Activated CD8-positive, alpha-beta memory T cell treated with anti-CD3 and anti-CD28 coated beads, Interleukin-2, amount 50 U/mL, for 4 hours (primary cell): ENCODE measurements at places on chromosomes 5 and 9.

GRCh38 chr9:116990592-116990991 lies 303.5 kb downstream of the TRIM32 start:
- no peak for DNase-seq

DNA sequence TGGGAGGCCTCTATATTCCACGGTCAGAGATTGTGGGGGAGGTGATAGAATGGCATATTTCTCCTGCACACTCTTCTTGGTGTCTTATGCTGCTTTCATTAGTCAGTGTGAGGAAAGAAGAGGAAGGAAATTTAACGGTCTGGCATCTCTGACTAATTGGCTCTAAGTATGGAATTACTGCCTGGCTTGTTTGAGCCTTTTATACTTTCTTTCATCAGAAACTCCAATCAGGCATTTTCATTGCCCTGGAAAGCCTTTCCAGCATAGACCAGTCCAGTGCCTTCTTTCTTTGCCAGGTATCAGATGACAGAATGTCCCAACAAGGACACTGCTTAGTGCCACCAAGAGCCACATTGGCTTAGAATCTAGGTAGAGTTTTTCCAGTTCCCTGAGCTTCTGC lies 30.2 kb downstream of the CYSTM1 start:
- DNase-seq = no peak

GRCh38 chr9:14961372-14962068 lies 51.3 kb upstream of the FREM1 start:
- DNase-seq = no peak

DNA sequence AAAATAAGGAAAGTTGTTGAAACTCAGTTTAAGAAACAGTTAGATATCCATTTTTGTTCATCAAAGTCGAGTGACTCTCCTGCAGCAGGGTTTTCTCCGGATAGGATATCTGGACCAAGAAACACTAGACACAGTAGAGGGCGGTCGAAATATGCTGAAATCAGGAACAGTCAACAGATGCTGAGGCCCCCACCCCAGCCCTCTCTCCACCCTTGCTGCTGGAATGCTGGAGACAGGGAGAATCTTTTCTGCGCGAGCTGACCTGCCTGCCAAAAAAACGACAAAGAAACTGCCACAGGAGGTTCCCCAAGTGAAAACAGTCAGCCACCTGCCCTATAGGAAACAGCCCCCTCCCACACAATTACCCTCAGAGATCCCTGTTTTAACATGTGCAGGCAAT lies 4.3 kb upstream of the IL13 start:
- no peak for DNase-seq

DNA sequence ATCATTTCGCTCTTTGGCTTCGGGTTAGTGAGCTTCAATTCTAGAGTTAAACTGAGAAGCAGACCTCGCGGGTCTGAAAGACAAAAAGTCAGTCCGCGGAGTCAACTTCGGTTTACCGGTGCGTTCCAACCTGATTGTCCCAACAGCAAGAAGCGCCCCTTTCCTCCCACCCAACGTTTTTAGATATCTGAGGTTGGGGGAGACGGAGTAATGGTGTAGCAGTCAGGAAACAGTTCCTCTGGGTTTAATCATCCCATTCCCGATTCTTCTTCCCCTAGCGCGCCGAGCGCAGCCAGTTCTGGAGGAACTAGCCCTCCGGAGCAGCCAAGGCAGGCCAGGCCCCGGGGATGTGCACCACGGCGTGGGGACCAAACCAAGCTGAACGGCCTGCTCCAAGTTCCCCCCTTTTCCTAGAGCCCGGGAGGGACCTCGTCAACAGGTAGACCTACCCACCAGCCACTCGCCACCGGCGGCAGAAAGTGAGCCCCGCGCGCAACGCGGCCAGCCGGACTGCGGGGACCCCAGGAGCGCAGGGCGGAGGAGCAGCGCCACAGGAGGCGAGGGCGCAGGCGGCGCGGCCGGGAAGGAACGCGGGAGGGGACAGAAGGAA lies 622 bp upstream of the ISL1 start:
- DNase-seq = no peak

GRCh38 chr5:100175346-100175745 lies 359.8 kb upstream of the FAM174A start:
- no peak for DNase-seq

DNA sequence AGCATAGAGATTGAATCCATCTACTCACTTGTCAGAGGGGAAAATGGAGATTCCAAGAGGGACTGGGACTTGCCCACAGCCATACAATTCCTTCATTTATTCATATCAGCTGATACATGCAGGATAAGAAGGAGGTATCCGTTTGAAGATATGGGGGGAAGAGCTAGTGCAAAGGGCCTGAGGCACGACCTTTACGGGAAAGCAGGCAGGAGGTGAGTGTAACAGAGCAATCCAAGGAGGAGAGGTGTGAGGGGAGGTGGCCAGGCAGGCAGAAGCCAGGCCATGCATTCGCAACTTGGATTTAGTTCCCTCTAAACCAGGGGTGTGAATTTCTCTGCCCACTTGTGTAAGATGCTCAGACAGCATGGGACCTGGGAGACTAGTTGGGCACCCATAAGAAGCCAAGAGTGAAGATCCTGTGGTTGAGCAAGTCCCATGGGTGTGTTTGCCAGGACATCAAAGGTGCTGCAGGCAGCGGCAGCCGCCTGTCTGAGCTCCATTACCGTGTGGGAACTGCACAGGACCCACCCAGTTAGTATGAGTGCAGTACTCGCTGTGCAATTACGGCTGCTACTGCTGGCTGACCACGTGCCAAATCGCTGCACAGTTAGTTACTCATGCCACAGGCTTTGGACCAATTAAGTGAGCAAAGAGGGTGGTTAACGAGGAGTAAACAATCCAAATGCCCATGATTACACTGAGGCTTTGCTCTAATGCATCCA lies 31.4 kb upstream of the FAT2 start:
- no peak for DNase-seq

- DNase-seq = no peak
Observed at GRCh38 chr5:34485768-34486030, 170.4 kb upstream of the RAI14 start.

DNA sequence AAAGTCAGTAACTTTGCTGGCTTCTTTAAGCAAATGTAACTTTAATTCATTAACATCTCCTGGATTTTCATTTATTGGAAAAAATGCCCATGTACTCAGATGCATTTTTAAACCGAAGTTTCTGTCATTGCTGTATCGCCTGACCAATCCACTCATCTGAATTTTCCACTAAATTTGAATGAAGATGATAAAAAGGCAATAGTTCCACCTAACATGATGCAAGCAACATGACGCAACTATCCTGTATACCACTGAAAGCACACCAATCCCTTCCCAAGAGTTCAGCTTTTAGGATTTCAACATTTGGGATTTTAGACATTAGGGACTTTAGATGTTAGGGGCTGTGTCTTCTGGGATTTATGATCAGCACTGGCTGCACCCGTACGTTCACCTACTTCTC lies 215.6 kb downstream of the KIF4B start:
- no peak for DNase-seq

- no peak for DNase-seq
Observed at GRCh38 chr9:85610074-85610860, 131.5 kb downstream of the AGTPBP1 start.
